NCI-H1694 (cell line): ENCODE measurements at places on chromosomes 5 and 9.

- no peak for DNase-seq
Measured at GRCh38 chr9:128285033-128285784, 9.1 kb downstream of the SWI5 start.

DNA sequence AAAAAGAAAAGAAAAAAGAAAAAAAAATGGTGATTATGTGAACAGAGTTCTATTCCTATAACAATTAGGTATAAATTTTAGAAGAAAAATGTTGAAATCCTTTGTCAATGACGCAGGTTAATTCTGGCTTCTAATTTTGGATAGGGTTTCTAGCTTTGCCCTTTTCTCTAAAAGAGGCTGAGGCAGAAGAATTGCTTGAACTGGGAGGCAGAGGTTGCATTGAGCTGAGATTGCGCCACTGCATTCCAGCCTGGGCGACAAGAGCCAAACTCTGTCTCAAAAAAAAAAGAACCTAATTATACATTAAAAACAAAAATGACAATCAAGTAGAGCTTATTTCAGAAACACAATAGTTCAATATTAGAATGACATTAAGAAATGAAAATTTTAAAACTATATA lies 2.9 kb downstream of the STXBP1 start:
- no peak for DNase-seq

DNA sequence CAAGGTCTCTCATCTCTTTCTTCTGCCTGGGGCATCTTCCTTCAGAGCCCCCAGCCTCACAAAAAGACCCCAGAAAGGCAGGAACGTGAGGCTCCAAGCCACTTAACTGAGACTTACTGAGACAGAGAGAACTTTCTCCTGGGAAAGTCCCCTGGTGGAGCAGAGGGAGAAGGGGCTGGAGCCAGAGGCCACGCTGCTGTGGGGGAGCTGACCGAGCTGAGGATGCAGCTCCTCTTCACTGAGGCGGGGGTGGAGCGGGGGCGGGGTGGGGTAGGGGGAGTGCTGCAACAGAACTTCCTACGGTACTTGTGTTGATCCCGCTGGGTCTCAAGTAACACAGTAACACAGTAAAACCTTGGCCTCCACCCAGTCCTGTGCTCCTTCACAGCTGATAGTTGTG lies 204.0 kb downstream of the FSTL4 start:
- DNase-seq = no peak

- no peak for DNase-seq
Measured at GRCh38 chr9:68416936-68417564, 60.6 kb downstream of the PGM5 start.
